Daoy (cell line): ENCODE measurements at places on chromosomes 3 and 15. TPM values are rescaled to one million over a fixed set of nuclear protein-coding genes. Genes with fewer than 3 reads are reported as not detected.
A peak's percentile ranks its signal among the peaks of the same experiment; 100 is the strongest.

The CELF6 gene
- total RNA-seq = 0.40 and 0.57 TPM in 2 replicates

The GCNT3 gene
- total RNA-seq = not detected in 2 replicates

- no peak for DNase-seq
These were observed 455.4 kb upstream of the TBL1XR1 start for GRCh38 chr3:177652556-177653291.

DNA sequence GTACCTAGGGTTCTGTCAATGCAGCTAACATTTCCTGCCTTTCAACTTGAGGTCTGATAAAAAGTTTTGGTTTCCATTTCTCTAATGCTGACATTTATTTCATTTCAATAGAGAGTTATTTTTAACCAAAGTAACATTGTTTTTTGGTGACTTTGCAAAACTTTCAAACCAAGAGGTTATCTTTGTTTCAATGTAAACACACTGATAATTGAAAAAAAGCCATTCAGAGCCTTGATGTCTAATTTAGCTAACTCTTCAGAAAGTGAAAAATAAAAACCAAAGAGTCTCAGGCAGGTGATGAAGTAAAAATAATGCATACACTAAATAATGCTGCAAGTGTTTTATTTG is 9.6 kb upstream of the TIPARP start:
- DNase-seq = no peak

GRCh38 chr3:48702320-48702920 is 14.6 kb downstream of the IP6K2 start:
- no peak for DNase-seq

- DNase-seq = no peak
These were observed 72.6 kb downstream of the CCR1 start for GRCh38 chr3:46135475-46135874.

DNA sequence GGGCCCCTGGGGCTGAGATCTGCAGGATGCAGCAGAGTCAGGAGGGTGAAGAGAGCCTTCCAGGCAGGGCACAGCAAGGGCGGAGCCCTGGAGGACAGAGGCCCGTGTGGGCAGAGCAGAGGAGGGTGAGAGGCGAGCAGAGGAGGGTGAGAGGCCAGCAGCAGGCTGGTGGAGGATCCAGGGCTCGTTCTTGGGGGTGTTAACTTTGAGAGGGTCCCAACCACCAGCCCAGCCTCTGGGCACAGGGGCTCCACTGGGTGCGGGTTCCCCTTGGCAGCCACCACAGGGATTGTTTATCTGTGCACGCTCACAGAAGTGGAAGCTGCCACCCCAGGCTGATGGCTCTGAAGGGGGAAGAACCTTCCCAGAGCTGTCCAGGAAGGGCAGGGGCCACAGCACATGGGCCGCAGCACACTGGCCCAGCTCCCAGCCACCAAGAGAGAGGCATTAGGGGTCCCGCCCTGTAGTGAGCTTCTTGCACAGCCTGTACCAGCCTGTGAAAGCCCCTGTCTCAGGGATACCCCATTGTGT is 9.3 kb upstream of the PLXND1 start:
- no peak for DNase-seq

DNA sequence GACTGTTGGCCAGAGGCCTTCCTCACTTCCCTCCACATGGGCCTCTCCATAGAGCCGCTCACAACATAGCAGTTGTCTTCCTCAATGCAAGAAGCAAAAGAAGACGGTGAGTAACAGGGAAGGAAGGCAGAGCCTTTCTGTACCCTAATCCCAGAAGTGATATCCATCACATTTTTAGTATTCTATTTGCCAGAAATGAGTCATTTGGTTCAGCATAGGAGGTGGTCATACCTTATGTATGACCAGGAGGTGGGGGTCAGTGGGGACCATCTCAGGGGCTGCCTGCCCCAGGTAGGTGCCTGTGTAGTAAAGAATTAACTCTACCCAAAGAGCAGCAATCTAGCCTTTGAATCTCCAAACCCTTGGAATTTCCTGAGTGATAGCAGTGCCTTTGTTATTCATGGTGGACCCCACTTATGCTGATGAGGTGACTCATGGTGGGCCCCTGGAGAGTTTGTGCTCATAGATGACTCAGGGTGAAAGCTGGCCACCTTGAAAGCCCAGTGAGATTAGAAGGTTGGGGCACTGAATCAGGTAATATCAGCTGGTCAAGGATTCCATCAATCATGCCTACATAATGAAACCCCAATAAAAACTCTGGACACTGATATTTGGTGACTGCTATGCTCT is 323.9 kb upstream of the IGF1R start:
- DNase-seq = peak; percentile 65

GRCh38 chr3:114420072-114420471 is 126.2 kb downstream of the TIGIT start:
- no peak for DNase-seq

DNA sequence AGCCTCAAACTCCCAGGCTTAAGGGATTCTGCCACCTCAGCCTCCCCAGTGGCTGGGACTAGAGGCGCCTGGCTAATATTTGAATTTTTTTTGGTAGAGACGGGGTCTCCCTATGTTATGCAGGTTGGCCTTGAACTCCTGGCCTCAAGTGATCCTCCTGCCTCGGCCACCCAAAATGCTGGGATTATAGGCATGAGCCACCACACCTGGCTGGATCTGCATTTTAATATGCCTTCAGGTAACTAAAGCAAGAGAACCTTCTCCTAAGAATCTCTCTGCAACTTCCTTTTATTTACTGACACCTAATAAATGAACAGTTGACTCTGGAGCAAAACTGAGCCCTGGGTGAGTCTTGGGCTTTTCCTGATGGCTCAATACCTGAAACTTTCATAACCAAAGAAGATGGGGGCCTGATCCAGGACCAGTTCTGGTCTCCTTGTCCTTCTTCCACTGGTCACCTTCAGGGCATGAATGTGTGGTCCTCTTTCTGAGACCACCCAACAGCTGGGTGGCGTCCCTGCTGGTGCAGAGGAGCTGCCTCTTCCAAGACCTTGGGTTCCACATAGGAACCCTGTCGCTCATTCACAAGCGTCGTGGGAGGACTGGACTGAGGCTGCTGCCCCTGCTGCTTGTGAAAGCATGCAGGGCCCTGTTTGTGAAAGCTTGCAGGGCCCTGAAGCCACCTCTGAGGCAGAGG is 28.2 kb downstream of the CCR9 start:
- DNase-seq = no peak
